ENCODE measurements at places on chromosomes 16 and 17. TPM values are rescaled to one million over a fixed set of nuclear protein-coding genes. Genes with fewer than 3 reads are reported as not detected.

Gene ACBD4
- 3.3 TPM for total RNA-seq

GRCh38 chr16:3050487-3050886 lies 4.1 kb downstream of the MMP25 start:
- DNase-seq: no peak

- no peak for DNase-seq
Measured at GRCh38 chr17:82390015-82390859, 18.7 kb downstream of the UTS2R start.

GRCh38 chr17:45021607-45022287 lies 29.7 kb downstream of the DCAKD start:
- DNase-seq: peak; percentile 38

DNA sequence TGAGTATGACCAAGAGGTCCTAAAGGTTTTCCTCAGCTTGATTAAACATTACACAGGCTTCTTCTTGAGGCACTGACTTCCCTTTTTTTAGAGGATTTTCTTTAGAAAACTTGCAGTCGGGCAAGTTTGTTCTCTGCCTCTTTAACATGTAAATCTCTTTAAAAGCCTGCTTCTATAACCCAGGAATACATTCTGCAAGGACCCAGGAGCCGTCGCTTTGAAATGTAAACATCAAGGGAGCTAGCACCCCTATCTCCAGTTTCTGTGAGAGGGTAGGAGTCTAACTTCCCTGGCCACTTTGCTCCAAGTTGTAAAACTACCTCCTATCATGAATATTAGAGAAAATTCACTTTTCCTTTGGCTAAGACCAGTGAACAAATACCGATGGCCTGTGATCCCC lies 201.5 kb upstream of the CPHXL start:
- DNase-seq: no peak

Gene KRT17
- total RNA-seq: not detected

DNA sequence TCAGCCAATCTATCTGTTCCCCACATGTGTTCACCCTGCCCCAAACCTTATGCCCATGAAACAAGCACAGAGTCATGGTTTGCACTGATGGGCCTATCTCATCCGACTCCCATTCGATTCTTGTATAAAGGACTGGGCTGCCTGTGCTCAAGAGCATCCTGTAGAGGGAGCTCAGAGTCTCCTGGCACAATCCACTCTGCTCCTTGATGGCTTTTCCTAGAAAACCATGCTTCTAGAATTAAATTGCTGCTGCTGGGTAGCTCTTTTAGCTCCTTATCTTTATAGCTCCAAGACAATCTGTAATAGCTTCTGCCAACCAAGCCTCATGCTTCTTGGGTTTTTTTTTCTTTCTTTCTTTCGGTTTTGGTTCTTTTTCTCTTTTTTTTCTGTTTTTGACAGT lies 9.7 kb downstream of the ZNF19 start:
- peak; percentile 76 for DNase-seq

DNA sequence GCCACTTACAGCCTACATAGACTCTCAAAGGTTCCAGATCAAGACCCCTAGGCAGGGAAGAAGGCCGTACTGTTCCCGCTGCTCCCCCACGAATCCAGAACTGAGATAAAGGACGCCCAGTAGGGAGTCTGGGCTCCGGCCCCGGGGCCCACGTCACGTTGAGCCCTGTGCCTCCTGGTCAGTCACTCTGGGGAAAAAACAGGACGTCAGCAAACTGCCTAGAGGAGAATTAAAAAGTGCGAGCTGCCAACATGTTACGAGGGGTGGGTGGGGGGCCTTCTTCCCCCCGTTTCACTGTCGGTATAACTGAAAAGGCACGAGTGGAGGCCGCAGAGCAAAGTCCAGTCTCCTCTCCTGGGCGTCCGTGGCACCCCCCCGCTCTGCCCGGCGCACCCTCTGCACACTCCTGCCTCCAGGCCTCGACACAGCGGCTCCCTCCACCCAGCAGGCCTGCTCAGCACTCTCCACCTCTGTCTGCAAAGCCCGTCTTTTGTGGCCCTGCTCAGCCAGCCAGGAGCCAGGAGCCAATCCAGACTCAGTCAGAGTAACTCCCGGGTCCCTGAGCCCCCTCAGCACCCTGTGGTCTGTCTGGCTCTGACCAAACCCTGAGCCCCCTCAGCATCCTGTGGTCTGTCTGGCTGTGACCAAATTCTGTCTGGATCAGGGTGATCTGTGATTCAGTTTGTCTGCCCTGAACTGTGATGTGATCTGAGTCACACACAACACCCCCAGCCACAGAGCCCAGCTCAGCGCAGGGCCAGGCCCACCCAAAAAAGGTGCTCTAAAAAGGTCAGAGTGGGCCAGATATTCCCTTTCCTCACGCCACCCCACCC lies 6.2 kb downstream of the ITGAE start:
- DNase-seq: no peak

DNA sequence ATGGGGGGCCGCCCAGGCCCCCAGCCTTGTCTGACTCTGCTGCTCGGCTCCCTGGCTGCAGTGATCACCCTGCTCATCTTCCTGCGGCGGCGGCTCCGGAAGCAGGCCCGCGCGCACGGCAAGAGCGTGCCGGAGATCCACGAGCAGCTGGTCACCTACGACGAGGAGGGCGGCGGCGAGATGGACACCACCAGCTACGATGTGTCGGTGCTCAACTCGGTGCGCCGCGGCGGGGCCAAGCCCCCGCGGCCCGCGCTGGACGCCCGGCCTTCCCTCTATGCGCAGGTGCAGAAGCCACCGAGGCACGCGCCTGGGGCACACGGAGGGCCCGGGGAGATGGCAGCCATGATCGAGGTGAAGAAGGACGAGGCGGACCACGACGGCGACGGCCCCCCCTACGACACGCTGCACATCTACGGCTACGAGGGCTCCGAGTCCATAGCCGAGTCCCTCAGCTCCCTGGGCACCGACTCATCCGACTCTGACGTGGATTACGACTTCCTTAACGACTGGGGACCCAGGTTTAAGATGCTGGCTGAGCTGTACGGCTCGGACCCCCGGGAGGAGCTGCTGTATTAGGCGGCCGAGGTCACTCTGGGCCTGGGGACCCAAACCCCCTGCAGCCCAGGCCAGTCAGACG lies 24.4 kb upstream of the BEAN1 start:
- DNase-seq: no peak

- DNase-seq: no peak
Measured at GRCh38 chr17:71521724-71522123, 599.1 kb upstream of the SOX9 start.

Gene DHRS7C
- not detected for total RNA-seq

GRCh38 chr17:45013021-45013997 lies 38.1 kb downstream of the DCAKD start:
- no peak for DNase-seq

DNA sequence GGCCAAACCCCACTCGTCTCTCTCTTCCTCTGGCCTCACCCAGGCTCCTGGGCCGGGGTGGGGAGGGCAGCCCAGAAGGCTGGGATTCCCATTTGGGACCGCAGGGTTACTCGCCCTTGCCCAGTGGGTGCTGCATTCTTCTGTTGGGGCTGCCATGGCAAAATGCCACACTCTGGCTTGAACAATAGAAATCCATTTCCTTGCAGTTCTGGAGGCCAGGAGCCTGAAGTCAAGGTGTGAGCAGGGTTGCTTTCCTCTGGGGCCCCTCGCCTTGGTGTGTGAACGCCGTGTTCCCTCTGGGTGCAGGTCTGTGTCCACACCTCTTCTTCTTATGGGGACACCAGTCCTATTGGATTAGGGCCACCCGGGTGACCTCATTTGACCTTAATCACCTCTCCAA lies 105.8 kb upstream of the GSE1 start:
- no peak for DNase-seq

GRCh38 chr16:72853575-72854266 lies 194.2 kb downstream of the ZFHX3 start:
- no peak for DNase-seq

DNA sequence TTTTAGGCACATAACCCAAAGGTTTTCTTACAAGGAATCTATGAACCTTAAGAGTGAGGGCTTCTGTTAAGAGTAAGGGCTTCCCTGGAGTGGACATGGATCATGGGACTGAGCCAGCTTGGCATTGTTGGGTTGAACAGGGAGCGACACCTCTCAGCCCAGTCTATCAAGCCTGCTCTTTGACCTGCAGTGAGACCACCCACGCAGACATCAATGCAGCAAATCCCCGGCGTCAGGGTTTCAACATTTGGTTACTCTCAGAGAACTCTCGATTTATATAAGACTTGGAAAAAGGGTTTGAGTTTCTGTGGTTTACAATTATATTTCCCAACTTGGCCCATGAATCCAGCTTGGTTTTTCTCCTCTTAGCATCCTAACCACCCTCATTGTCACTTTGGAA lies 299.9 kb downstream of the WWOX start:
- DNase-seq: no peak

DNA sequence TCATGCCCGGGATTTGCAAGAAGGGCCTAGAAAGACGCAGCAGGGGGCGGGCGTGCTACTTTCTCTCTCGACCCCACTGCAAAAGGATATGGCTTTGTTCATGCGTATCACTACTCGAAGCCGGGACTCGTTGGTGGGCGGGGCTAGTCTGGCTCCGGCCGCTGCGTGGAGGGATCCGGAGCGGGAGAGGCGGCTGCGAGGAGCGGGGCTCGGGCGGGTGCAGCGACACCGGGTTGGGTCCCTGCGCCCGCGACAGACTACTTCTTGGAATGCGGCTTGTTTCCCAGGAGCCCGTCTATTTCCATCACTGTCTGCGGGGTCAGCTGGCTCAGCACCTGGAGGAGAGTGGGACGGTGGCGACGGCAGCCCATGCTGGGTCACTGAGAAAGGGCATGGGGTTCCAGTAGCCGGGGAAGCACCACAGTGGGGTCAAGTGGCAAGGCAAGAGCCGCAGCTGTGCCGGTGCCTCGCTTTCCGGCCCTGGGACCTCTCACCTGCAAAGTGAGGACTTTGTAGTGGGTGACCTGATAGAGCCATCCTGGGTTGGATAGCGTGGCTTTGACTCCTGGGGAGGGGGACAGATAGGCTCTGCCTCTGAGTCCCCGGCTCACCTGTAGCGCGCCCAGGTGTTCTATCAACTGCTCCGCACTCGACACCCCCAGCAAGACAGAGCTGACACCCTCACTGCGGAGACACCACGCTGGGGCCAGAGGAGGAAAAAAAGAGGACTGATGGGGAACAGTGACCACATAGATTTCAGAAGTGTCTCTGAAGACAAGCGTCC lies 6.6 kb downstream of the KCNAB3 start:
- peak; percentile 67 for DNase-seq

DNA sequence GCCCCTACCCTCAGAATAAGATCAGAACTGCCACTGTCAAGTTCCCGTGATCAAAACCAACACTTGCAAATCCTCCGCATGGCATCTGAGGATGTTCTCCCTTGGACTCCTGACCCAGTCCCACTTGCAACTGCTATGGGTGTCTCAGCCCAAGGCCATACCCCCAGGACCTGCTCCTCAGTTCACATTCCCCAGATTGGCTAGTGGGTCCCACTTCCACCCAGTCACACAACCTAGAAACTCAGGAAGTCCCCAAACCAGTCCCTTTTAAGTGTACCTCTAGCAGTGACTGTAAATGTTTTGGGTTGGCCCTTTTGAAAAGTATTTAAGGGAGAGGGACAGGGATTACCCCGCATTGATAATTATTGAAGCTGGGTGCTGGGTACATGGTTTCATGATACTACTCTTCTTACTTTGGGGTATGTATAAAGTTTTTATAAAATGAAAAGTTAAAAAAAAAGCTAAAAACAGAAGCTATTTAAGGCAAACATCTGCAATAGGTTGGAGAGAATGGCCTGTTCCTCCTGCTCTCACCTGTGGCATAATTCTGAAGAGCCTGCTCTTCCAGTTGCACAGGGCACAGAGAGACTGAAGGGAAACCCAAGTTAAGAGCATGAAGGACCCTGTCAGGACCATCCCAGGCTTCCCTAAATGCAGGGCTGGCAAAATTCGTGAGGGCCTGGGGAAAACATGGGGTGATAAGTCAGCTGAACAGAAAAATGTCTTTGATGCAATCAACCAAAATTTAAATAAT lies 42.5 kb downstream of the ERN1 start:
- DNase-seq: no peak

Gene CTF1
- total RNA-seq: 0.13 TPM

Gene KCTD19
- not detected for total RNA-seq

- DNase-seq: no peak
Measured at GRCh38 chr16:55136356-55137150, 187.4 kb upstream of the IRX6 start.

Gene OR4D1
- not detected for total RNA-seq

- DNase-seq: peak; percentile 93
Measured at GRCh38 chr17:1197379-1197778, 17.6 kb upstream of the ABR start.

Gene WWOX
- total RNA-seq: 8.0 TPM

DNA sequence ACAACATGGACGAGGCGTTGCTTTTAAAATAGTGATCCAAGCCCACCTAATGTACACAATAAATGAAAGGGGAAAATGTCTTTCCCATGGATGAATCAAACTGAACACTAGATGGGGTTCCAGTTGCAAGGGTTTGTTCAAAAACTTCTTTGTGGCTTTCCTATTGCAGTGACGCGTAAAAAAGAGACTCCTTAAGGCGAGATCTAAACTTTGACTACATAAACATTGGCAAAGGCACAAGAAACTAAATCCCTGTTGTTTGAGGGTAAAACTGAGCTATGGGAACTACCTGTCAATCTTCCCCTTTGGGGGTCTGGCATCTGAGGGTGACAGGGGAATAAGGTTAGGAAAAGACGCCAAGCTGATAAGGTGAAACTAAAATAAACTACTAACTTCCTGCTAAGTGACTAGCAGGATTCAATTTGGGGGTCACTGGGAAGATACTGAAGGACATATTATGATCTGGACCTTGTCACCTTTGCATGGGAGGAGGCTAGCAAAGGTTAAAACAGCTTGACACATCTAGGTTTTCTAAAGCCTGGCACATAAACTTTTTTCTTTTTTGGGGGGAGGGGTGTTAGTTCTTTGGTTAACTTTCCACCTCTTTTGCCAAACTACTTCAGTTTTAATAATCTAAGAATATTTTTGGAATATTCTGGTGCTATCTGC lies 4.7 kb downstream of the SALL1 start:
- peak; percentile 5 for DNase-seq

GRCh38 chr17:49343273-49343672 lies 18.8 kb downstream of the ZNF652 start:
- DNase-seq: no peak

Gene EVPLL
- not detected for total RNA-seq

DNA sequence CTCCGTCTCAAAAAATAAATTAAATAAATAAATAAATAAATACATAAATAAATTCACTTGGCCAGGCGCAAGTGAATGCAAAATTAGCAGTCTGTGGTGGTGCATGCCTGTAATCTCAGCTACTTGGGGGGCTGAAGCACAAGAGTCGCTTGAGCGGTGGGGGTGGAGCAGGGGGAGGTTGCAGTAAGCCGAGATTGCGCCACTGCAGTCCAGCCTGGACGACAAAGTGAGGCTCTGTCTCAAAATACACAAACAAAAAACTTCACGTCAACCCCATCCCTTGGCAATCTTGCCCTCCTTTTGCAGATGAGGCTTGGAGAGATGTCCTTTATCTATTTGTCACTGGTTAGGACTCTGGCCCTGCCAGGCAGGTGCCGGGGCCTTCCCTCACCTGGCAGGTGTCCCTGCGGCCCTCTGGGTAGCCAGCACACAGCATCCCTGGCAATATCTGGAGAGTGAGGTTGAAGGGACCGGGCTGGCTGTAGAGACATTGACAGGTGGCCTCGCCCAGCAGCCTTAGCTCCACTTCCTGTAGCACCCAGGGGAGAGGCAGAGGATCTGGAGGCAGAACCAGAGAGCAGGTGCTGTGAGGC lies 4.4 kb downstream of the PRSS36 start:
- no peak for DNase-seq

GRCh38 chr16:87483481-87483880 lies 9.3 kb downstream of the ZCCHC14 start:
- no peak for DNase-seq

- DNase-seq: peak; percentile 72
Measured at GRCh38 chr16:84084570-84085270, 32.0 kb downstream of the MBTPS1 start.

Measured in SK-MEL-5 (cell line).